ENCODE measurements at places on chromosomes 5 and 9. TPM values are rescaled to one million over a fixed set of nuclear protein-coding genes. Genes with fewer than 3 reads are reported as not detected.

DNA sequence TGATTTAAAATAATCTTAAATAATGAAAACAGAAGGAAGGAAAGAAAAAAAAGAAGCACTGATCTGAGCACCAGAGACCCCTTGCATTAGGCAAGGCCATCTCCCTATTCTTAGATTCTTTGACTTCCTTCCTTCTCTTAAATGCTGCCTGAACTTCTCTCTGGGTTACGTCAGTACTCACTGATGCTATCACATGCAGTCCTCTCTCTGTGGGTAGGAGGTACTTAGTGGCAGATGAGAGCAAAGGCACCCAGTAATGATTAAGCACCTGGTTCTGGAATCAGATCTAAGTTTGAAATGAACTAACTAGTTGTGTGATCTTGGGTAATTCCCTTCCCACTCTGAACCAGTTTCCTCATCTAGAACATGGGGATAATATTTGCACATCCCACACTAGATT, 110.3 kb upstream of the TBC1D2 start:
- peak; percentile 11 for DNase-seq
- no peaks in the 10 kb centered on the region for H3K27me3 ChIP-seq
- no peak overlapping the region for H3K27ac ChIP-seq

The CNTFR gene
- 8.3 TPM for total RNA-seq

GRCh38 chr5:35608881-35609779, 8.5 kb upstream of the SPEF2 start:
- H3K36me3 ChIP-seq, result no peaks in the 10 kb centered on the region
- no peaks in the 10 kb centered on the region for H3K4me1 ChIP-seq
- H3K27me3 ChIP-seq, result no peaks in the 10 kb centered on the region
- no peak for DNase-seq
- H3K4me3 ChIP-seq, result no peak overlapping the region
- no peak overlapping the region for H3K27ac ChIP-seq

The FOXD4 gene
- not detected for total RNA-seq

DNA sequence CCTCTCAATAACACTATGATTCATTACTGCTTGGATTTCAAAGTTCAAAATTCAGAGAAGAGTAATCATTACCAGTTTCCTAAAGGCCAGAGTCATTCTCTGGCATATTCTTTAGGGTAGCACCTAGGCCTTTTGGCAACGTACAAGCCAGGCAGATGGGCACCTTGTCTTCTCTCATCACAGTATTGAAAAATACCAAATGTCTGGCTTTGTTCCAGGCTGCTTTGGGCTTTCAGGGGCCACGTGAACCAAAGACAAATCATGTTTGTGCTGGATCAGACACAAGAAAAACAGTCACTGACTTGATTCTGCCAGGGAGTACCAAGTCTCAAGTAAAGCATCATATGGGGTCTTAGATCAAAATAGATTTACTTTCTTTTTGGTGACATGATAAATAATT, 15.5 kb downstream of the MEGF9 start:
- no peak overlapping the region for H3K27ac ChIP-seq
- H3K36me3 ChIP-seq, result no peaks in the 10 kb centered on the region
- no peak overlapping the region for H3K4me3 ChIP-seq
- no peak for DNase-seq

DNA sequence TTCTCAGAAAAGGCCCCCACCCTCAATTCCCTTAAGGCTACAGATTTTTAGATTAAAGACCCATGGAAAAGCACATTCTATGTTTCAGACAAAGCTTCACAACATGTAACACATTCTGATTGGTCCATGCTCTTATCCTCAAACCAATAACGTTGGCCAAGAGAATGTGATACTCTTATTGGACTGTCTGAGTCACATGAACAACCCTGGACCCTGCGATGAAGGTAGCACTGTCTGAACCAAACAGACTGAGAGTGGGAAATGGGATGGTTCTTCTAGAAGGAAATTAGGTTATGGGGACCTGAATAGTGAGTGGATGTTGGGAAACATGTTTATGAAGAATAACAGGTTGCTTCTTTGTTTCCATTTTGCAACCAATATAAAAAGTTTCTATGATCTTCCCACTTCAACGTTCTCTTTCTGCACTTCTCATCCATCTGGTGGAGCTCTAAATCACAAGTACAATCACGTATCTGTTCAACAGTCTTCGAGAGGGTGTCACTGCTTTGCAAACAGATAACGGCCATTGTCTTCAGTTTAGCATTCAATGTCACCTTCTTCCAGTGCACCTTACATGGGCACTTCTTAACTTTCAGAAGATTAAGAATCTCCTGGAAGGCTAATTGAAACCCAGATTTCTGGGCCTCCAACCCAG, 81.6 kb downstream of the PTCH1 start:
- no peak overlapping the region for H3K27ac ChIP-seq
- no peaks in the 10 kb centered on the region for H3K4me1 ChIP-seq
- no peaks in the 10 kb centered on the region for H3K36me3 ChIP-seq
- no peaks in the 10 kb centered on the region for H3K27me3 ChIP-seq
- no peak for DNase-seq
- H3K4me3 ChIP-seq, result no peak overlapping the region

The PLCXD3 gene
- total RNA-seq, result 10.6 TPM

The NADK2 gene
- 9.6 TPM for total RNA-seq

The FAM174A gene
- total RNA-seq, result 18.9 TPM

The FUBP3 gene
- total RNA-seq, result 33.6 TPM

GRCh38 chr5:179317411-179318220, 27.6 kb downstream of the ADAMTS2 start:
- H3K4me1 ChIP-seq, result peaks cover 49% of the 10 kb centered on the region
- H3K4me3 ChIP-seq, result no peak overlapping the region
- H3K27ac ChIP-seq, result peak overlapping the region; percentile 18
- no peaks in the 10 kb centered on the region for H3K27me3 ChIP-seq

The NXNL2 gene
- total RNA-seq, result 2.5 TPM

DNA sequence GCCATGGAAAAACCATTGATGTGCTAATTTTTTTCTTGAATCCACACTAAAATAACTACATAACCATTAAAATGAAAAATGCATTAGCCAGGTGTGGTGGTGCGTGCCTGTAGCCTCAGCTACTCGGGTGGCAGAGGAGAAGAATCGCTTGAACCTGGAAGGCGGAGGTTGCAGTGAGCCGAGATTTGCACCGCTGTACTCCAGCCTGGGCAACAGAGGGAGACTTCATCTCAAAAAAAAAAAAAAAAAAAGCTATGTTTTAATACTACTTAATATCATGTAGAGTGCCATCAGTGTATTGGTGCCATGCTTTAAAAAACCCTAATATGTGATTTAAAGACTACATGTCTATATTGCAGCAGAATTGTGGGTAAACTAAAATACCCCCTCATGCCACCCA, 58.9 kb downstream of the NDFIP1 start:
- H3K27me3 ChIP-seq, result no peaks in the 10 kb centered on the region
- no peak for DNase-seq
- H3K4me1 ChIP-seq, result no peaks in the 10 kb centered on the region
- H3K36me3 ChIP-seq, result no peaks in the 10 kb centered on the region

- no peaks in the 10 kb centered on the region for H3K4me1 ChIP-seq
- no peak overlapping the region for H3K27ac ChIP-seq
- no peak overlapping the region for H3K4me3 ChIP-seq
- H3K36me3 ChIP-seq, result no peaks in the 10 kb centered on the region
- no peak for DNase-seq
These were observed 286.3 kb downstream of the PDE4D start for GRCh38 chr5:59607138-59607765.

GRCh38 chr5:172453986-172454357, 353 bp downstream of the SH3PXD2B start:
- H3K4me3 ChIP-seq, result peak overlapping the region; percentile 88
- H3K4me1 ChIP-seq, result peaks cover 56% of the 10 kb centered on the region
- no peaks in the 10 kb centered on the region for H3K27me3 ChIP-seq
- no peaks in the 10 kb centered on the region for H3K36me3 ChIP-seq
- no peak for DNase-seq
- peak overlapping the region; percentile 97 for H3K27ac ChIP-seq

DNA sequence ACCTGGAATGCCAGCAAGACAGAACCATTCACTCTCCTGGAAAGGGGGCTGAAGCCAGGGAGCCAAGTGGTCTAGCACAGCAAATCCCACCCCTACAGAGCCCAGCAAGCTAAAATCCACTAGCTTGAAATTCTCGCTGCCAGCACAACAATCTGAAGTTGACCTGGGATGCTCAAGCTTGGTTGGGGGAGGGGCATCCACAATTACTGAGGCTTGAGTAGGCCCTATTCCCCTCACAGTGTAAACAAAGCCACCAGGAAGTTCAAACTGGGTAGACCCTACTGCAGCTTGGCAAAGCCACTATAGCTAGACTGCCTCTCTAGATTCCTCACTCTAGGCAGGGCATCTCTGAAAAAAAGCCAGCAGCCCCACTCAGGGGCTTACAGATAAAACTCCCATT, 17.3 kb downstream of the RIGI start:
- H3K27ac ChIP-seq, result no peak overlapping the region
- no peak overlapping the region for H3K4me3 ChIP-seq
- H3K27me3 ChIP-seq, result no peaks in the 10 kb centered on the region

The BTNL3 gene
- not detected for total RNA-seq

The TOR1A gene
- total RNA-seq, result 30.0 TPM

DNA sequence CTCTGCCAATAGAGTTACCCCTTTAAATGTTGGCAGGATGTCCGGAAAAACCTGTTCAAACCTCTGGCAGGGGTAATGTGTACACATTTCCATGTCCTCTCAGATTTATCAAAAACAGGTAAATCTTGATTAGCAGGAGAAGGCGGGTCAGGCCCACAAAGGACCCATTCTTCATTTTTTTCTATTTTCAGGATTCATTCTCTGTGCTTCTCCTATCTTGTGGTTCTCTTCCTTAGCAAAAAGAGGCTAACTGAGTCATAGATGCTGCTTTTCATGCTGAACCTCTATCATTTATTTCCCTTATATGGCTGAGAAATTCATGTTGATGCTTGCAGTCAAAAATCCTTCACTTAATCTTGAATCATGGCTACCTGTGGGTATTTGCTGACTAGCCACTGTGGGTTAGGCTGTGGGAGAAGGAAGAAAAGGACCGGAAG, 112.7 kb upstream of the IQGAP2 start:
- no peak overlapping the region for H3K4me3 ChIP-seq
- H3K4me1 ChIP-seq, result no peaks in the 10 kb centered on the region
- H3K27ac ChIP-seq, result no peak overlapping the region
- no peaks in the 10 kb centered on the region for H3K36me3 ChIP-seq
- DNase-seq, result no peak
- H3K27me3 ChIP-seq, result no peaks in the 10 kb centered on the region

DNA sequence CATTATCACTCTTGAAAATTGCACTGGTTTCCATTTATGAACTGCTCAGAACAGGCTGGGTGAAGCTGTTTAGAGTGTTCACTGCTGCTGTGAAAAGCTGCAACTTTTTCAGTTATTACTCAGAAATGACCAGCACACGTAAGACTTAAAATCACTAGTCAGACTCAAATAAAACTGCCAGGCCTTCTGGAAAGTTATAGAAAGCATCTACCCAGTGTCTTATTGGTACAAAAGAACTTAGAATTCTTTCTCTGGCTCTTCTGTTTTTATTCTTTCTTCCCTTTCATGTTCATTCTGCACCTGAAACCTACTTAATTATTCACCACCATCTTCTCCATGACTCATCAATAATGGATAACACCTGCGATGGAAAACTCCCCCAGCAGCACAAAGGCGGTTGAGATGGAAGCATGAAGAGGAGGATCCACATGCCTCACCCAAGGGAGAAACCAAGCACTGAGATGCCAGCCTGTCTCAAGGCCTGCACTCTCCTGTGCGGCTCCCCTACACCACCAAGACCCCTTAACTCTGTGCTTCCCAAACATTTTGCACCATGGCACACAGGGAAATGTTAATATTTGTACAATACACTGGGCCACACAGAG, 171.9 kb downstream of the ENTREP1 start:
- H3K36me3 ChIP-seq, result no peaks in the 10 kb centered on the region
- DNase-seq, result no peak
- H3K4me1 ChIP-seq, result no peaks in the 10 kb centered on the region
- H3K4me3 ChIP-seq, result no peak overlapping the region
- H3K27me3 ChIP-seq, result no peaks in the 10 kb centered on the region
- H3K27ac ChIP-seq, result no peak overlapping the region
